ENCODE measurements at places on chromosomes 12 and 14. TPM values are rescaled to one million over a fixed set of nuclear protein-coding genes. Genes with fewer than 3 reads are reported as not detected.

The DTX3 gene
- total RNA-seq = 8.0 TPM

DNA sequence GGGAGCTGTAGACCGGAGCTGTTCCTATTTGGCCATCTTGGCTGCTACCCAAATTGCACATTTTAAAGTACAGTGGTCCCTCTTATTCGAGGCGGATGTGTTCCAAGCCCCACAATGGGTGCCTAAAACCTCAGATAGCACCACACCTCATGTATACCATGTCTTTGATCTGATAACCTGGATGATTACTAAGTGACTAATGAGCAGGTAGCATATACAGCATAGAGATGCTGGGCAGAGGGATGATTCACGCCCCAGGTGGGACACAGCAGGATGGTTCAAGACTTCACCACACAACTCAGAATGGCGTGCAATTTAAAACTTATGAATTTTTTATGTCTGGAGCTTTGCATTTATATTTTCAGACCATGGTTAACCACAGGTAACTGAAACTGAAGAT, 255.0 kb downstream of the AKAP6 start:
- no peaks in the 10 kb centered on the region for H3K27me3 ChIP-seq
- no peak overlapping the region for H3K27ac ChIP-seq
- DNase-seq = no peak
- H3K36me3 ChIP-seq = no peaks in the 10 kb centered on the region
- H3K4me3 ChIP-seq = no peak overlapping the region
- no peaks in the 10 kb centered on the region for H3K4me1 ChIP-seq

DNA sequence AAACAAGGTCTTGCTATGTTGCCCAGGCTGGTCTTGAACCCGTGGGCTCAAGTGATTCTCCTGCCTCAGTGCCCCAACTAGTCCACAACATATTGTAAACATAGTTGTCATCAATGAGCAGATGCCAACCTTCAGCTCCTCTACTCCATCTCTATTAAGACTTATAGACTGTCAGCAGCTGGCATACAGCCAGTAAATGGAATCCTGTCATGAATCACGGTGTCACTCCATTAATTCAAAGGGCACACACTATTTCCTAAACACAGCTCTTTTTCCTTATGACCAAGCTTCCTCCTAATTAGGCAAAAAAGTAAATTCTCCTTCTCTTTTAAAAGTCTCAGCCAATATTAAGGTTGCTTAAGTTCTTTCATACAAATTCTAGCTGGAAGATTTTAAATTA, 111.2 kb downstream of the ITPR2 start:
- H3K4me3 ChIP-seq = no peak overlapping the region
- no peak for DNase-seq

The ADCK1 gene
- 22.3 TPM for total RNA-seq

- no peak overlapping the region for H3K4me3 ChIP-seq
- peaks cover 3% of the 10 kb centered on the region for H3K4me1 ChIP-seq
- H3K36me3 ChIP-seq = no peaks in the 10 kb centered on the region
Observed at GRCh38 chr12:3271146-3271545, 194.0 kb downstream of the TSPAN9 start.

The AKAP6 gene
- 12.7 TPM for total RNA-seq

The GNB3 gene
- 0.32 TPM for total RNA-seq

GRCh38 chr12:68505970-68506369, 104.7 kb upstream of the RAP1B start:
- no peak overlapping the region for H3K27ac ChIP-seq
- no peaks in the 10 kb centered on the region for H3K27me3 ChIP-seq
- no peak overlapping the region for H3K4me3 ChIP-seq
- H3K36me3 ChIP-seq = no peaks in the 10 kb centered on the region
- no peak for DNase-seq

- no peak for DNase-seq
- peaks cover 95% of the 10 kb centered on the region for H3K27me3 ChIP-seq
- no peaks in the 10 kb centered on the region for H3K36me3 ChIP-seq
Observed at GRCh38 chr12:53791735-53792326, 40.1 kb upstream of the CISTR start.

- DNase-seq = no peak
- no peaks in the 10 kb centered on the region for H3K4me1 ChIP-seq
- peaks cover 10% of the 10 kb centered on the region for H3K36me3 ChIP-seq
- no peaks in the 10 kb centered on the region for H3K27me3 ChIP-seq
Observed at GRCh38 chr12:69392179-69392928, 32.8 kb downstream of the YEATS4 start.

GRCh38 chr14:29796853-29797252, 130.8 kb downstream of the PRKD1 start:
- no peak overlapping the region for H3K4me3 ChIP-seq
- H3K27ac ChIP-seq = no peak overlapping the region
- H3K27me3 ChIP-seq = no peaks in the 10 kb centered on the region
- H3K36me3 ChIP-seq = no peaks in the 10 kb centered on the region
- H3K4me1 ChIP-seq = no peaks in the 10 kb centered on the region

GRCh38 chr14:58738189-58738836, 100.6 kb downstream of the DACT1 start:
- no peaks in the 10 kb centered on the region for H3K36me3 ChIP-seq
- no peak for DNase-seq
- no peaks in the 10 kb centered on the region for H3K27me3 ChIP-seq
- H3K27ac ChIP-seq = no peak overlapping the region
- H3K4me3 ChIP-seq = no peak overlapping the region

DNA sequence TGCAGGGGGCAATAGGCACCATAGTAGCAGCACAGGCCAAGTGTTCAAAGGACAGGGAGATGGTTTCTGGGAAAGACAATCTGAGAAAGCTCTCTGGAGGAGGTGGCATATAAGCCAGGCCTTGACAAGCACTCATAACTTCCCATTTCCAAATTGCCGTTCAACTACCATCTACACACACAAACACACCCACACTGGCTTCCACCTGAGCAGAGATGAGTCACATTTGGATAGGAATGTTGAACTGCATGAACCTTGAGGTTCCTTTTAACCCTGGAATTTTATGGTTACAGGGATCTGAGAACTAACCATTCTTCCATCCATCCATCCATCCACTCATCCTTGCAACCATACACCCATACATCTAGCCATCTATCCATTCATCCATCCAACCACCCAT, 86.6 kb downstream of the KSR2 start:
- H3K27ac ChIP-seq = no peak overlapping the region
- no peaks in the 10 kb centered on the region for H3K36me3 ChIP-seq
- no peak for DNase-seq
- H3K27me3 ChIP-seq = peaks cover 12% of the 10 kb centered on the region
- no peaks in the 10 kb centered on the region for H3K4me1 ChIP-seq
- no peak overlapping the region for H3K4me3 ChIP-seq

The ASCL4 gene
- total RNA-seq = not detected

DNA sequence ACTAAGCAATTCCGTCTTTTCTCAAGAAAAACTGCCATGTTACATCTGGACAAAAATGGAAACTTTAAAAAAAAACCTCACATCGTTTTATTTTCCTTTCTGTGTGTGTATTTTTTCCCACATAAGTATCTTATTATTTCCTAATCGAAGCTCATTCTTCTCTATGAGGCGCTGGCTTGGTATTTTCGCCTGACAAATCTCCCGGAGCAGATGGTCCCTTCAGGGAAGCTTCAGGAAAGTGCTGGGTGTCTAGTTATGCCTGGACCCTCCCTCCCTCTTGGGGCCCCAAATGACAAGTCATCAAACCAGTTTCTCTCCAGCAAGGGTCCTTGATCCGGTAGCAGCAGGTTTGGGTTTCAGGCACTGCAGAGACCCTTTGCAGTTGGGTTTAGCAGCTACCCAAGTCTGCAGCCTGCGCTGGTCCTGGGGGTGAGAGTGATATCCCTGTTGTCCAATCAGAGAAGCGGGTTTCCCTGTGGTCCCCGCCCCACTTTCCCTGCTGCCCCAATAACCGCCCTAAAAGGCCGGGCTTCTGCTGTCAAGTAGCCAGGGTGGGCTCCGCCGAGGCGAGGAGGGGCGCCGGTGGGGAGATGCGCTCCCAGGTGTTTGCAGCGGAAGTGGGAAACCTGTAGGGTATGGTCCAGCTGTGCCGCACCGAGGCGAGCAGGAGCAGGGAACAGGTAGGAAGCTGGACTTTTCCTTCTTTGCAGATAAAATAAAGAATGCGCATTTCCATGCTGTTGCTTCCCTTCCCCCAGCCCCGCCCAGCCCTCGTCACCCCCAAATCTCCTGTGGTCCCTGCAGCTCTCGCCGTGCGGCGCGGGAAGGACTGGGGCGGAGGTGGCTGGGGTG, at the start of gene CNTN1:
Gene CNTN1 (plus strand): TSS at position 527 of the 852 bp plus-strand sequence.
- H3K27ac ChIP-seq = no peak within 1 kb of the TSS
- peak within 1 kb of the TSS; percentile 42 for H3K4me3 ChIP-seq
- H3K36me3 ChIP-seq = no peaks in the 10 kb centered on the region
- H3K27me3 ChIP-seq = peaks cover 35% of the 10 kb centered on the region
- H3K4me1 ChIP-seq = peaks cover 8% of the 10 kb centered on the region

DNA sequence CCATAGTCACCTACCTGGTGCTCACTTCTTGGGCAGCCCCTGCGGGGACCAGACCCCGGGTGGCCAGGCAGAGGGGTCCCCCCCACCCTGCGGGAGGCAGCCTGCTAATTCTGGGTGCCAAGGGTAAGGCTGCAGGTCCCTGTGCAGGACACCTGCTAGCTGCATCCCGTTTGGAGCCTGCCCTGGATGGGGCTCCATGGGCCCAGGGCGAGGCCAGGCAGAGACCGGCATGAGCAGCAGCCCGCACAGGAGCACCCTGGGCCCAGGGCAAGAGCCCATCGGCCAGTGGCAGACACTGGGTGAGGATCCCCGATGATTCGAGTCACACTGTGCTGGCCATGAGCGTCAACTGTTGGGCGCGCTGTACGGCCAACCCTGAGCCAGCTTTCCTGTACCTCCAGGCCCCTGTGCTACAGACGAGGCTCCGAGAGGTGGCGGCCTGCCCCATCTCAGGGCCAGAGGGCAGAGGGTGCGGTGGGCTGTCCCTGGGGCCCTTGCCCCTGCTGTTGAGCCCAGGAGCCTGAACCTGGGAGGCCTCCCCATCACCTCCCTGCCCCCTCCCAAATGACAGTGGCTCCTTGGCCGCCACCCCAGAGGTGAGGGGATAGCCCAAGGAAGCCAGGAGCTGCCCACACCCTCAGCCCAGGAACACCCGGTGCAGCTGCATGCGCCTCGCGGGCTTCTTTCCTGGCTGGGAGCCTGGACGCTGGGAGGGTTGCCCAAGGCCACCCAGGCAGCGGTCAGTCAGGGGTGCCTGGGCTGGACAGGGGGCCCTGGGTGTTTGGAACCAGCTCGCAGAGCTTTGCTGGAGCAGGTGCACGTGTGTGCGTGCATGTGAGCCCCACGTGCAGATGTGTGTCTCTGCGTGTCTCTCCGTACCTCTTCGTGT, 47.7 kb downstream of the CYP46A1 start:
- H3K4me1 ChIP-seq = peaks cover 5% of the 10 kb centered on the region
- H3K27ac ChIP-seq = no peak overlapping the region
- H3K36me3 ChIP-seq = no peaks in the 10 kb centered on the region
- H3K27me3 ChIP-seq = peaks cover 21% of the 10 kb centered on the region
- H3K4me3 ChIP-seq = no peak overlapping the region
- DNase-seq = peak; percentile 11

- no peaks in the 10 kb centered on the region for H3K27me3 ChIP-seq
- peaks cover 21% of the 10 kb centered on the region for H3K4me1 ChIP-seq
- no peaks in the 10 kb centered on the region for H3K36me3 ChIP-seq
Observed at GRCh38 chr12:93569301-93569655, 3.2 kb upstream of the SOCS2 start.

The SALL2 gene
- total RNA-seq = 36.3 TPM

- H3K4me3 ChIP-seq = no peak overlapping the region
- no peaks in the 10 kb centered on the region for H3K27me3 ChIP-seq
- H3K27ac ChIP-seq = peak overlapping the region; percentile 59
- DNase-seq = no peak
Observed at GRCh38 chr12:110750784-110751461, 8.2 kb upstream of the PPP1CC start.

GRCh38 chr14:99329711-99330315, 57.8 kb upstream of the BCL11B start:
- H3K4me3 ChIP-seq = no peak overlapping the region
- peak; percentile 3 for DNase-seq
- H3K27me3 ChIP-seq = no peaks in the 10 kb centered on the region
- H3K27ac ChIP-seq = no peak overlapping the region
- no peaks in the 10 kb centered on the region for H3K36me3 ChIP-seq
- H3K4me1 ChIP-seq = no peaks in the 10 kb centered on the region

The SDR9C7 gene
- total RNA-seq = not detected

GRCh38 chr12:59833408-59833807, 237.6 kb downstream of the SLC16A7 start:
- no peak overlapping the region for H3K27ac ChIP-seq
- no peak overlapping the region for H3K4me3 ChIP-seq
- H3K4me1 ChIP-seq = no peaks in the 10 kb centered on the region
- DNase-seq = no peak

- no peaks in the 10 kb centered on the region for H3K27me3 ChIP-seq
- H3K4me1 ChIP-seq = no peaks in the 10 kb centered on the region
- H3K27ac ChIP-seq = no peak overlapping the region
- no peak overlapping the region for H3K4me3 ChIP-seq
Observed at GRCh38 chr12:4587108-4587507, 25.1 kb downstream of the DYRK4 start.

- no peak overlapping the region for H3K27ac ChIP-seq
- no peaks in the 10 kb centered on the region for H3K36me3 ChIP-seq
- no peak overlapping the region for H3K4me3 ChIP-seq
- DNase-seq = peak; percentile 74
- peaks cover 6% of the 10 kb centered on the region for H3K4me1 ChIP-seq
Observed at GRCh38 chr12:124898200-124898922, 16.1 kb downstream of the UBC start.

- H3K4me3 ChIP-seq = no peak overlapping the region
- H3K27ac ChIP-seq = peak overlapping the region; percentile 93
- H3K4me1 ChIP-seq = peaks cover 24% of the 10 kb centered on the region
- H3K36me3 ChIP-seq = no peaks in the 10 kb centered on the region
- no peaks in the 10 kb centered on the region for H3K27me3 ChIP-seq
- no peak for DNase-seq
Observed at GRCh38 chr12:47718531-47718930, 6.8 kb downstream of the ENDOU start.

DNA sequence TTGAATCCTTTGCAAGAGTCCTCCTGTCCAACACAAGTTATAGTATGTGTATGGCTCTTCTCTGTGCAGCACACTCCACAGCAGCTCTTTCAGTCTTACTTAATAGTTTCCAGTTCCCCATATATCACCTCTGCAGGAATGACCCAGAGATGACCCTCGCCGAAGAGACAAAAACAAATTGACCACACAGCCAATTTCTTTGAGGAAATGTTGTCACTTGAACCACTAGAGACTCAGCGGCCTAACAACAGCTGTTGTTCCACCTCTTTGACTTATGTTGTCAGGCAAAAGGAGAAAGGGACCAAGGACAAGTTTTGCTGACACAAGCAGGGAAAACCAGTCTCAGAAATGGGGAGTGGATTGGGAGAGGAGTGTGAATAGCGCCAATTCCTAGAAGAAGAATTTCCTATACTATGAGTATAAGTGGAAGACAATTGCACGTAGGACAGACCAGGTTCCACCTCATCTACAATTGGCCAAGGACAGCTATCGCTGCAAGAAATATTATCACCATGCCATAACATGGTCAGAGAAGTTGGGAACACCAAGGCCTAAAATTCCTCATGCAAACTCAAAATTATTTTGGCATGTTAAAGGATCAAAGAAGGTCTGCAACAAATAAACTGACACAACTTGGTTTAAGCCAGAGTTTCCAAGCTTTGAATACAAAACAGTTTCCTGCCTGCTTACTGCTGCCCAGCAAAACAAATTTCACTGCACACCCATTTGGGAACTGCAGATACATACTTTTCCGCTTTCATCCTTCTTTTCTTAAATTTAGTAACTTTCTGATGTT, 41.7 kb upstream of the ITPR2 start:
- H3K27me3 ChIP-seq = no peaks in the 10 kb centered on the region
- H3K4me1 ChIP-seq = peaks cover 12% of the 10 kb centered on the region
- no peak for DNase-seq

GRCh38 chr12:69779928-69780327, 41.3 kb downstream of the RAB3IP start:
- DNase-seq = no peak
- H3K4me3 ChIP-seq = no peak overlapping the region
- no peaks in the 10 kb centered on the region for H3K36me3 ChIP-seq
- H3K4me1 ChIP-seq = no peaks in the 10 kb centered on the region

All from transverse colon (tissue), 4 donors.